ENCODE measurements at places on chromosomes 6 and 20.

- DNase-seq, result no peak
These were observed 154.6 kb downstream of the PTPRT start for GRCh38 chr20:43034981-43035724.

DNA sequence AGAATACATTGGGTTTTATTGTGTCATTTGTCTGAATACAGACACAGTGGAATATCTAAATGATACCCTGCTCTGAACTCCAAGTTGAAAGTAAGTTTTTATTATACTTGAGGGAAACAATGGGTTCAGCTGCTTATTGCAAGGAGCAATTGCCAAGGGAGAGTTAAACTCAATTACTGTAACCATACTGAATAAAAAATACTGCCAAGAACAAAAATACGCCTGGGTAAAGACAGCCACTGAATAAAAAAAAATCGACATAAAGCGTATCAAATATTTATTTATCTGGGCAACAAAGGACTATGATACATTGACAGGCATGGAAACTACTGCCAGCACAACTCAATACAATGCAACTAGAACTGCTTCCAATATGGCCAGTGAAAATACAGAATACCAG lies 18.1 kb downstream of the TFAP2A start:
- no peak for DNase-seq

DNA sequence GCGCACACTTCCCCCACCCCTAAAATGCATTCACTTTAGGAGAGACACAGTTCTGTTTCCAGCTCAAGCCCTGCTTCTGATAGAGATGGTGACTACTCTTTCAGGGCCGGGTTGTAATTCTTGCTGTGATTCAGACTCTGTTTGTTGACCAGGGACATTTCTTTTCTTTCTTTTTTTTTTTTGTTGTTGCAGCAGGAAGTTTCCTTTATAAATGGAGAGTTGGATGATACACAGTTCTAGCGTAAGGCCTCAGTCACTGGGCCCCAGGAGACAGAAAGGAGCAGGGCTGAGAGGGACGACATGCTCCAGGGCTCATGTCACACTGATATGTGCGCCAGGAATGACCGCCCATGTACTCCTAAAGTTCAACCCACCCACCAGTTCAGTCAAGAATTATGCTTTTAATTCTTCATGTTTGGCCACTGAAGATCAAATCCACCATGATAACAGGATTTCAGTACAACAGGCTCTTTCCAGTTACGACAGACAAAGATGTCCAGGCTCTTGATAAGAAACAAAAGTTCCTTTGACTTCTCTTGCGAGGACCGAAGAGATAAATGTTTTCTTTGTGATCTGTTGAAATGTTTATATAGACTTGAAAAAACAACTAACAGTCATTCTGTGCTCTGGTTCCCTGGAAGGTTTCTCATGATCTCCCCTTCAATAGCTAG lies 142.5 kb downstream of the CD164 start:
- DNase-seq, result no peak

- DNase-seq, result no peak
These were observed 10.0 kb downstream of the MOCS1 start for GRCh38 chr6:39924283-39924682.

- DNase-seq, result no peak
These were observed 57.7 kb upstream of the SMOC2 start for GRCh38 chr6:168383062-168383854.

DNA sequence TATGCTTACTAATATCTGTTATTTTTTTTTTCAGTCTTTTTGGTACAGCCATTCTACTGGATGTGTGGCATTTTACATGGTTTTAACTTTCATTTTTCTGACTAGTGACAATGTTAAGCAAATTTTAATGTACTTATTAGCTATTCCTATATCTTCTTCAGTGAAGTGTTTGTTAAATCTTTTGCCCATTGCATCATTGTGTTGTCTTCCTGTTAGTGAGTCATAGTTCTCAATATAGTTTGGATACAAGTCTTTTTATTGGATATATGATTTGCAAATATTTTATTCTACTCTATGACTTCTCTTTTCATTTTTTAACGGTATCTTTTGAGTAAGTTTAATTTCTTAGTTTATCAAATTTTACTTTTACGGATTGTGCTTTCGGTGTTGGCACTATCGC lies 519.4 kb downstream of the CDKAL1 start:
- DNase-seq, result no peak

DNA sequence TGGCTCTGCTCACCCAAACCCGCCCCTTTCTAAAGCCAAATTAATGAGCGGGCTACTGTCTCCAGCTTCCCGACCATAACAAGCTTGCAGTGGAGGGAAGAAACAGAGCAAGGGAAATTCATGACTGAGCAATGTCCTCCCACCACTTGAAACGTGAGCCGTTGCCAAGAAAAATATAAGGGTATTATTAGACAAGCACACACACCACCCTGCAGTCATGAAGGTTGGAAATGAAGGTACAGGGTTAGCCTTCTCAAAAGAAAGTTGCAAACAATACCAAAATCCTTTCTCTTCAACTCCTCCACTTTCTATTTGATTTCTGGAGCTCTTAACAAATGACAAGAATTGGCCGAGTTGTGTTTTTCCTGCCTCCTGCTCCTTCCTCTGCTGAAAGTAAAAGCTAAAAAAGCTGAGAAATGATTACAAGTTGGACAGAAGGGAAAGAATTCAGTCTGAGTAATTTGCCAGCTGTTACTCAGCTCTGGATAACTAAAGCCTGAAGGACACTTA lies 151.1 kb upstream of the B3GAT2 start:
- no peak for DNase-seq

DNA sequence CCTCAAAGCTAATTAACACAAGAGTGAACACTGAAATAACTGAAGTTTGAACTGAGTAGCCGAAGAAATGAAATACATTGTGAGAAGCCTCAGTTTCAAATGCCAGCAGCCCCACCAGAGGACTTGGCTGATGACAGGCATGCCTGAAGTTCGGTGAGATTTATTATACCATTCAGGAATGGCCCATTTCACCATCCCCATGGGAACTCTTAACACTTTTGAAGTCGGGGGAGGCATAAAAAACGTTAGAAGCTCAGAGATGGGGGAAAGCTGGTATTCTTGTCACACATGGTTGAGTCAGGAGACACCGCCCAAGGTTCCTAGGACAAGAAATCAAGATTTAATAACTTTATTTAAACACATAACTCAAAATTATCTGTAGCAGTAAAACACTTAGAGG lies 17.6 kb upstream of the SLC22A3 start:
- no peak for DNase-seq

DNA sequence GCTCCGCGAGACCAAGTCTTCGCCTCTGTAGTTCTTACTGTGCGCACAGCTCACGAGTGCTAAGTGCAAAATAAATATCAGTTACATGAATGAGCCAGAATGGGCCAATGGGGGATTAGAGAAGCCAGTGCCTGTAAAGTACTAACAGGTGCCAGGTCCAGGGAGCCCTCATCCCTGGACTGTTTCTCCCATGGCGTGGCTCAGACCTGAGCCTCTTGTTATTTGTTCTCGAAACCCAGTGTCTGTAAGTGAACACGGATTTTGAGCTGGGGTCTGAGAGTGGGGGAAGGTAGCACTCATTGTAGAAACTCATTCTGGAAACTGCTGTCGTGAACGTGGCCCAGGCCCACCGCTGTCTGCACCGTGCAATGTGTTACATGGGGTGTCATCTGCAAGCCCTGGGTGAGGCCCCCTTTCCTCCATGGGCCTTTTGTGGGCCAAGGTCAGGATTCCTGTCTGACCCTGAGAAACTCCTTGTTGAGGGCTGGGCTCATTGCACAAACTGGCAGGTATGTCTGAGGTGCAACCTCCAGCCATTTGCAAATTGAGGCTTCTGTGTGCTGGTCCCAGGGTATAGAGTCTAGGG lies 154.7 kb downstream of the SYCP2 start:
- no peak for DNase-seq

- no peak for DNase-seq
These were observed 133.2 kb downstream of the NFATC2 start for GRCh38 chr20:51409192-51409880.
